ENCODE measurements at places on chromosomes 2 and 18.
A peak's percentile ranks its signal among the peaks of the same experiment; 100 is the strongest.

GRCh38 chr2:168819050-168819715, 16.7 kb downstream of the NOSTRIN start:
- DNase-seq: no peak

DNA sequence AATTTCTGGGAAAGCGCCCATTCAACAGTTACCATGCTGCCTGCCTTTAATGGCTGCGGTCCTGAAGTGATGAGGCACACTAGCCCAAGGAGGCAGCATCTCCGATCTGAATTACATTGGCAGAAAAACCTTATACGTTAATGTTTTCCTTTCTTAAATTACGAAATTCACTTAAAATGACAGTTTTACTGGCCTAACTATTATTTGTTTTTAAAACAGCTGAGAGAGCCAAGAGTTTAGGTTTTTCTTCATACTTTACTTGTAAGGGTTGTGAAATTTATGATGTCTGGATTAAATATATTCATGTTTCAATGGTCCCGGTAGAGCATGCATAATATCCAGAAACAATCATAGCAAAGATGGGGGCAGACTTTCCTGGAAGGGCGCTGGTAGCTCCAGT, 115.2 kb upstream of the REV1 start:
- no peak for DNase-seq

- DNase-seq: no peak
These were observed 55.1 kb downstream of the KCNG3 start for GRCh38 chr2:42438685-42439084.

DNA sequence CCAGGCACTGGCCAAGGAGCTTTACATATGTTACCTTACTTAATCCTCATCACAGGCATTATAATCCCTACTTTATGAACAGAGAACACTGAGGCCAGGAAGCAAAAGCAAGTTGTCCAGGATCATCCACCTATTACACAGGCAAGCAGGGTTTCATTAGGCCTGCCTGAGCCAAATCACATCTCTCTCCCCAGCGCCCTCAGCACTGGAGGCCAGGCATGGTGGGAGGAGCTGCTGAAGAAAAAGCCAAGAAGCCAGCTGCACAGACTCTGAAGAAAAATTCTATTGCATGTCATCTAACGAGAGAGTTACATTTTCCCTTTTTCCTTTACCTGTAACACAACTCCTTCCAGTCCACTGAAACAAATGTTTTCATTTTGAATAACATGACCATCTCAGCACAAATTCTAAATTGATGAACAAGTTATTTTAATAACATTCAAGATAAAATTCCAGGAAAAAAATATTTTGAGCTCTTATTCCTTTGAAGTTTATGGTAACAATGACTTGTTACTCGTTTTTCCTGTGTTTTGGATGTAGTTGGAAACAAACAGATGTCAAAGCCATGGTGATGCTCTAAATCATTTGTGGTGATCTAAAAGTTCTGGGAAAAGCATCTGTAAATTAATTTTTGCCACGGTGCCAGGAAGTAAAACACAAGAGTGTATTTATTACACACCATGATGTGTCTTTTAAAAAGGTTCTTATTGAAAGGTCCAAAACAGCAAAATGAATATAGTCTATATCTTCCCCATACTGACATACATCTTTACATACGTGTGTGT, 139.0 kb upstream of the ITGB6 start:
- no peak for DNase-seq

GRCh38 chr18:43029414-43029813, 86.1 kb downstream of the RIT2 start:
- DNase-seq: no peak

DNA sequence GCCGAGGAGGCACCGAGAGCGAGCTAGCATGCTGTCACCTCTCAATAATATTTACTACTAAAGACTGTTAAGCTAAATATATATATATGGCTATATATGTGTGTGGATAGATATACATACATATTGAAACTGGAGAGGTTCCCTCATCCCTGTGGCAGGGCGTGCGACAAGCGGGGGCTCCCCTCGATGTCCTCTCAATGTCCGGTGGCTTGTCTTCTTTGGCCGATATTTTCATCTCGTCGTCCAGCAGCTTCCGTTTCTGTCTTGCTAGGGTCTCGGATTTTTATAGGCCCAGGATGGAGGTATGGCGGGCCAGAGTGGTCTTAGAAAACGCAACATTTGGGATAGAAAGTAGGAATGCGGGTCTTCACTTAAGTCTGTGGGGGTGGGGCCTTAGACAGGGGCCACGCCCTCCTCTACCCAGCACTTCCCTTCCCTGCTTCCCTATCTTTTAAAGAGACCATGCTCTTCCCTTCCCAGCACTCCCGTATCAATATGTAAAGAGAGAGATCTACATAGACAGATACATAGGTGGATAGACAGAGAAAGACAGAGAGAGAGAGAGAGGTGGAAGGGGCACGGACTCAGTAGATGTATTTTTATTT, 866.8 kb downstream of the DSC3 start:
- no peak for DNase-seq

- no peak for DNase-seq
These were observed 67.1 kb upstream of the CCBE1 start for GRCh38 chr18:59764281-59764680.

GRCh38 chr2:30218814-30219213, 12.5 kb upstream of the LBH start:
- DNase-seq: no peak

DNA sequence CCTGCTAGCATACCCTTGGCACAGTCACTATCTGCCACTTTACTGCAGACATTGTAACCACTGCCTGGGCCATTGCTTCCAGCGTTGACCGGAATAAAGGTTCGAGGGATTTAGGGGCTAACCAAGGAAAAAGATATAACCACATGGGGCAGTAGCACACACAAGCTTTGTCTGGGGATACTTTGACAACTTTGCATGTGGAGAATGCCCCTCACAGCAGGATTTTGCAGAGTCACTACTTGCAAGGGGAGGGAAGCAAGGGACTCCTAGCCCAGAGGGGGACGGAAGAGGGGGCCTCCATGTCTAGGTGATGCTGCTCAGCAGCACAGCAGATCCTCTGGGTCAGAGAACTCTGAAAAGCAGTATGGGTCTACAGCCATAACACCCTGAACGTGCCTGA, 138.7 kb downstream of the SPP2 start:
- DNase-seq: no peak

- no peak for DNase-seq
These were observed 721 bp upstream of the MIB1 start for GRCh38 chr18:21739604-21740537.

DNA sequence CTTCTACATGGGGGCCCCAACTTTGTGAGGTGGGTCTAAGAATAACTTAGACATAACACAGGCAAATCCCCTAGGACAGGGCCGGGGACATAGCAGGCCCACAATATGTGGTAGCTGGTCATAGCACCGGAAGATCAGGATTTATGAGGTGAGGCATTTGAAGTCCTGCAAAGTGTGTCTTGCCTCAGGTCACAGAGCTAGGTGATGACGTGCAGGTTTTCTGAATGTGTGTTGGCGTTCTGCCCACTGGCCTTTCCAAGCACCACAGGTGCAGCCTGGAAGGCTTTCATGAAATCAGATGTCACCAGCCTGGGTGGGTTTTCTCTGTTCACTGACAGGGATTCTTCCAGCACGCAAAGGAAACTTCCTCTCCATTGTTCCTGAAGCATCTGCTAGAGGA, 119.1 kb downstream of the LRATD1 start:
- no peak for DNase-seq

DNA sequence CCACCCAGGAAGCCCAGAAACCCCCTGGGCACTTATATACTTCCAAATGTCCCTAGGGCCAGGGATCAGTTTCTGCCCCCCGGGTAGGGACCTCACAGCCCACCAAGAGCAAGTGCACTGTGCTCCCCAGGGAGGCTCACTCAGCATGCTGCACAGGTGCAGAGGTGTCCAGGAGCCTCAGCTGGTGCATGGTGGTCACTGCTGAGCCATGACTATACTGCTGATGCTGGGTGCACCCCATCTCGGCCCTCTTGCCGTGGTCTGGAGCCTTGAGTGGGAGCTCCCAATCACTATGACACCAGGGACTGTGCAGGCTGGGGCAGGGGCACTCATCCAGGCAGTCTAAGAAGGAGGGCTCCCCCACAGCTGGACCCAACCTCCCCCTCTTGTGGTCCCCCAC, 617.8 kb upstream of the RAB6C start:
- DNase-seq: no peak

DNA sequence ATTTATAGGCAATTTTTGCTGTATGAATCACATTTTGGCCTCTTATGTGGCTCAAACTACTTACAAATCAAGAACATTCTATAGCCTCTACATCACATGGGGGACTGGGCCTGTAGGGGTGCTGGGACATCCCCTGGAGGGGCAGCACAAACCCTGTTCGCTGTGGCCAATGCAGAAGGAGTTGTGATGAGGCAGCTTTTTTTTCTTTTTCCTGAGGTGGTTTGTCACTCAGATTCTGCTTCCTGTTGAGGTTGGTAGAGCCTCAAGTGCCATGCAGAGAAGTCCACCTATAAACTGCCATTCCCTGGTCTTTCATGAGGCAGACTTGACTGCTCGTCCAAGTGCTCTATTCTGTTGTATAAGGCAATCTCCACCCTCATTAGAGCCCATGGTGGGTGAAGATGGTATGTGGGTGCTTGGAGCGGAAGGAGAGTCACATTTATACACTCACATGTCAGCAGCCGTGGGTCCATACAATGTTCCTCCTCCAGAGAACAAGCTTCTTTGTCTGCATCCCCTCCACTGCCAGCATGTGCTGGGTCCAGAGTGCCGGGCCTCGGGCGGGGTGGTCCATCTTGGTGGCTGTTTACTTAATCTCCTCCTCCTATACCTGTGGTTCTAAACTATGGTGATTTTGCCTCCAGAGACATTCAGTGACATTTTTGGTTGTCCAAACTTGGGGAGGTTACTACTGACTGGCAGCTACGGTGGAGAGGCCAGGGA, 120.3 kb downstream of the ACOXL start:
- peak; percentile 46 for DNase-seq

GRCh38 chr2:208208335-208209085, 18.7 kb upstream of the C2orf80 start:
- no peak for DNase-seq

DNA sequence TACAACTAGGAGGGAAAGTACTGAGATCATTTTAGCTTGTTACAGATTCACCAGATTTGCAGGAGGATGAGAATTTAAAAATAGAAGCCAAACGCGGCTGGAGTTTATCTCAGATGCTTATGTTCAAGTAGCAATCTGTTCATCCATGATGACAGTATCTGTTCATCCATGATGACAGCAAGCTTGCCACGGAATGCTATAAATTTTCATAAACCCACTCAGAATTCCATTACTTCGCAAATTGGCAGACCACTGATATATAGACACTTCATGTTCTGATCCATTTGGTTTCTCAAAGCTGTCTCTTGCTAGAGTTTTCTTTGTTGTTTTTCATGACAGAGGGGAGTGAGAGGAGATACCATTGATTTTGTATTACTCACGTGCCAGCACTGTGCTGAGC, 84.2 kb downstream of the GAREM1 start:
- no peak for DNase-seq

GRCh38 chr2:27379836-27380625, 503 bp downstream of the ZNF513 start:
- no peak for DNase-seq

GRCh38 chr2:60140185-60140584, 413.3 kb downstream of the BCL11A start:
- no peak for DNase-seq

- no peak for DNase-seq
These were observed 133.0 kb upstream of the MYO3B start for GRCh38 chr2:170044751-170045478.

- DNase-seq: no peak
These were observed 174.3 kb downstream of the CCDC102B start for GRCh38 chr18:68972176-68972575.

GRCh38 chr2:109348190-109348589, 219.2 kb downstream of the SH3RF3 start:
- DNase-seq: no peak

DNA sequence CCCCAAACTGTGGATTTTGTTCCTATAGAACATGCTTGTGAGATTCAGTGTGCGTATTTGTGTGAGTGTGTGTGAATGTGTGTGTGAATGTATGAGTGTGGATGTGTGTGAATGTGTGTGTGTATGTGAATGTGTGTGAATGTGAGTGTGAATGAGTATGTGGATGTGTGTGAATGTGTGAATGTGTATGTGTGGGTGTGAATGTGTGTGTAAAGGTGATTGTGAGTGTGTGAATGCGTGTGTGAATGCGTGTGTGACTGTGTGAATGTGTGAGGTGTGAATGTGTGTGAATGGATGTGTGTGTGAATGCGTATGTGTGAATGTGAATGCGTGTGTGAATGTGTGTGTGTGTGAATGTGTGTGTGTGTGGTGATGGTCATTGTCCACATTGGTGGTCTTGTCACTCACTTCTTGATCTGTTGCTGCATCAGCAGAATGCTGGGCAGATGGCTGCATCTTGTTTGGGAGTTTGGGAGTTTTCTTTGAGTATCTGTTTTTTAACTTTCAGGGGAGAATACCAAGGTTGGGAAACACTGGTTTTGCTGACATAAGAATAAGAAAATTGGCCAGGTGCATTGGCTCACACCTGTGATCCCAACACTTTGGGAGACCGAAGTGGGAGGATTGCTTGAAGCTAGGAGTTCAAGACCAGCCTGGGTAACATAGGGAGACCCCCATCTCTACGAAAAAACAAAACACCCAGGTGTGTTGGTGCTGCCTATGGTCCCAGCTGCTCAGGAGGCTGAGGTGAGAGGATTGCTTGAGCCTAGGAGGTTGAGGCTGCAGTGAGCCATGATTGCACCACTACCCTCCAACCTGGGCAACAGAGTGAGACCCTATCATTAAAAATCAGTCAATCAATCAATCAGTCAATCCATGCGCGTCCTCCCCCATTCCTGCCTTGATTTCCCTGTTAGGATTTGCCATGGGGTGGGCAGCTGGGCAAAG, 18.2 kb downstream of the AGAP1 start:
- DNase-seq: no peak

- DNase-seq: no peak
These were observed 8.2 kb downstream of the SRSF7 start for GRCh38 chr2:38742797-38743559.
